ENCODE measurements at places on chromosomes 7 and 10.

GRCh38 chr10:126568809-126569385, 101.6 kb downstream of the C10orf90 start:
- DNase-seq, result no peak

- no peak for DNase-seq
These were observed 26.9 kb downstream of the CCDC6 start for GRCh38 chr10:59879363-59879913.

DNA sequence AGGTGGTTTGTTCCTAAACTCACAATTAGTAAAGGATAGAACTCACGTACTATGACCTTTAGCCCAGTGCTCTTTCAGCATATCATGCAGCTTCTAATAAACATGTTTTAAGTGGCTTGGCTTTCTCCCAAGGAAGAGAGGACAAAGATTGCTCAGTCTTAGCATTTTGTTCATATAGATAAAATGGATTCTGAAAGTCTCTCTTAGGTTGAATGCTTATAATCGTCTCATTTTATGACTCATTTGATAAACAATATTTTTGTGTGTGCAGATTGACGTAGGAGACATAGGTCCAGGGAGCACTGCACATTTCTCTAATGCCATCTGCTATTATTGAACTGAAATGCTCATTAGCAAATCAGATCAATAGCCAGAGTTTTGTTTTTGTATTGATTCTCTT, 44.8 kb downstream of the GNAT3 start:
- DNase-seq, result no peak

- no peak for DNase-seq
These were observed 11.6 kb upstream of the ADD3 start for GRCh38 chr10:109996225-109996624.

- DNase-seq, result no peak
These were observed 184.4 kb downstream of the LRRTM3 start for GRCh38 chr10:67110286-67110685.

DNA sequence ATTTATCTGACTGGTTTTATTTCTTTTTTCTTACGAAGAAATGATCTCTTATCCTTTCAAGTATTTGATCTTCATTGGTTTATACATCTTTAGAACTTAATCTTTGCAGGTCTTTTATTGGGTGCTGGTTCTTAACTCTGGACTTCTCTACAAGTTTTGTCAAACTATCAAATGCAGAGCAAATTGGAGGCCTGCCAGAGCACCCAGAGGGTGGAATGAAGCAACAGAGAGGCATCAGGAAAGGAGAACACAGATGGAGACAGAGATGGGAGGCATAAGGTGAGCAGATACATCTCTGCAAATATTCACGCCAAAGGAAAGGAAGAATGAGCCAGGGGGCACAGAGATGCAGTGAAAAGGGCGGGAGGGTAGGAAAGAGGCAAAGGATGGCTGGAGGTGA, 130.3 kb downstream of the PKD1L1 start:
- no peak for DNase-seq

DNA sequence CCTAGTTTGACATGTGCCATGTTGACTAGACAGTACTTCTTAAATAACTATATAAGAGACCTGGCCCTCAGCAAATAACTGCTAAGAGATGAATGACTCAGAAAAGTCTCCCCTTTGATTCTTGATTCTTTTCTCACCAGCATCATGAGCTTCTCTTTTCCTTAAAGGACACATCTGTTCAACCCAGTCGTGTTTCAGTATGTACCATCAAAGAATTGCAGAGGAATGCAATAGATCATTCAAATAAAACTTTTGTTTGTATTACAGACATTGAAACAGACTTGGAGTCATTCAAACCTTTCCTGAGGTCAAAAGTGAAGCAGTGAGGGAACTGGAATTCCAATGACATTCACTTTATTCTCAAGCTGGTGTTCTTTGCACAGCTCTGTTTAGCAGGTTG, 598.3 kb upstream of the GHITM start:
- no peak for DNase-seq
